ENCODE measurements at places on chromosomes 7 and 10.
A peak's percentile ranks its signal among the peaks of the same experiment; 100 is the strongest.

DNA sequence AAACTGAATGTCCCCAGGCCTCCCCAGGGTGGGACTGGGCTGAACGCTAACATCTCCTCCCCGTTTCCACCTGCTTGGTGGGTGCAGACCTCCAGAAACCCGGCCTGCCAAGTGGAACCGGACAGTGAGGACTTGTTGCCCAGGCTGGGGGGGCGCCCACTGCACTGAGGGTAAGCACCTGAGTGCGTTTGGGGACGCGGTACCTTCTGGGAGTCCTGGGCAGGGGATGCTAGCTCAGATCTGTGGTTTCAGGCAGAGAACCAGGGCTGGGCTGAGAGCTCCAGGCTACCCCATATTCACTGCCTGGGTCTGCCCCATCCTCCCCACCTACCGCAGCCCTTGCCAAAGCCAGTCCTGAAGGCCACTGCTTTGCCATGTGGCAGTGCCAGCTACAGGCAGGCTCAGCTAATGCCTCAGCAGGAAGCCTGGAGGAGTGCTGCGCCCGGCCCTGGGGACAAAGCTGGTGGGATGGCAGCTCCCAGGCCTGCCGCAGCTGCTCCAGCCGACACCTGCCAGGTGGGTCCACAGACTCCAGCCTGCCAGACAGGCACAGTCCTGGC, 3.5 kb upstream of the ZNF467 start:
- no peak for DNase-seq

DNA sequence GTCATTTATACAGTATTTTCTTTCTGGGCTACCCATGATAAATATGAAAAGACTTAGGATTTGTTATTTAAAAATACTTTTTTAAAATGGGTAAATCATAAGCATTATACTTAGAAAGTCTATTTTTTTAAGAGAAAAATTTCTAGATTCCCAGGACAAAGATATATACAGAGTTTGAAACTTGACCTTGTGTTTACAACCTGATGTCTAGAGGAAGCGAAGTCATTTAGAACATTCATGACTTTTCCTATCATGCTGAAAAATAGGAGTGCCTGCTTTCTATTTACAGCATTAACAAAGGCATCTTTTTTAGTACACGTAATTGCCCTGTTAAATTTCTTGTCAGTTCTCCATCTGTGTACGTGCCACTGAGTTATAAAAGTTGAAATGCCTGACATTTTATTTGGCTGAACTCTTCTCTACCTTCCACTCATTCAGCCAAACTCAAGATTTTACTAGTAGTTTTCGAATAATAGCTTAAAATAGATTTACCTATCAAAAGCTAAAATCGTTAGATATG, 23.0 kb downstream of the GNAT3 start:
- no peak for DNase-seq

GRCh38 chr10:48804740-48805182, 120.1 kb downstream of the WDFY4 start:
- DNase-seq = no peak

DNA sequence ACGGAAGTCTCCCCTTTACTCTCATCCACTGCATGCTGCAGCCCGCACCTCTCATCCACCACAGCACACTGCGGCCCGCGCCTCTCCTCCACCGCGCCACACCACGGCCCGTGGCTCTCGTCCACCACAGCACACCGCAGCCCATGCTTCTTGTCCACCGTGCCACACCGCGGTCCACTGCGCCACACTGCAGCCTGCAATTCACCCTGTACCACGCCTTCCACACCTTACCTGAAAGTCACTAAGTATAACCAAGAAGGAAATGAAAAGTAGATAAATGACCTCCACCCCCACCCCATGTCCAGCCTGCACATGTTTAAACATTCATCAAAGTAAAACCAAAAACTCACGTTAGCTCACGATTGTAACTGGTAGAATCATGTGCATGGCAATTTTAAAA, 176.1 kb downstream of the DIP2C start:
- DNase-seq = no peak

DNA sequence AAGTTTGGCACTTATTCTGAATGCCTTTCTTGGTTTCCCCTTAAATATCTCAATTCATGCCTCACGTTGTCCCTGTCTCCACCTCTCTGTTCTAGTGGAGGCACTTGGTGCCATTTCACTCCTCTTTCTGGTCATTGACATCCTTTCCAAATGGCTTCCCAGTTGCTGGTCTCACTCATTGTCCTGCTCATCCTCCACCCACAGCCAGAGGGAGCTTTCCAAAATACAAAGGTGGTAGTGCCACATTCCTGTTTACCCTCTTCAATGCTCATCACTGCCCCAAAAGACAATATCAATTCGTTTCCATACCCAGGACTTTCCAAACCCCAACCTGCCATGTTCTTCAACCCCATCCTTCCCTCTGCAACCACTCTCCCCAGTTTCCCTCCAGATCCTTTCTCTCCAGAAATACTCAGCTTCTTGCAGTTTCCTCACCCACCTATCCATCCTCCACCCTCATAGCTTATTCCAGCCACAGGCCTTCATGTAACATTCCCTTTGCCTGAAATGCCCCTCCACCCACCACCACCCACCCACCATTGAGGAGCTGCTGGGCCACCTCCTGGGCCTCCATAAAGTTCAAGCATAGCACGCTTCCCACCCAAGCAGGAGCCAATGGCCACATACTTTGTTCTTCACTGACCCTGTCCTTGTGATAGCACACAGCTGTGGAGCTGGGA, 63.1 kb upstream of the ADRB1 start:
- DNase-seq = peak; percentile 29

- DNase-seq = peak; percentile 15
Measured at GRCh38 chr10:96560966-96561887, 25.6 kb downstream of the TM9SF3 start.

GRCh38 chr7:47888371-47889265, 59.6 kb downstream of the PKD1L1 start:
- DNase-seq = no peak

DNA sequence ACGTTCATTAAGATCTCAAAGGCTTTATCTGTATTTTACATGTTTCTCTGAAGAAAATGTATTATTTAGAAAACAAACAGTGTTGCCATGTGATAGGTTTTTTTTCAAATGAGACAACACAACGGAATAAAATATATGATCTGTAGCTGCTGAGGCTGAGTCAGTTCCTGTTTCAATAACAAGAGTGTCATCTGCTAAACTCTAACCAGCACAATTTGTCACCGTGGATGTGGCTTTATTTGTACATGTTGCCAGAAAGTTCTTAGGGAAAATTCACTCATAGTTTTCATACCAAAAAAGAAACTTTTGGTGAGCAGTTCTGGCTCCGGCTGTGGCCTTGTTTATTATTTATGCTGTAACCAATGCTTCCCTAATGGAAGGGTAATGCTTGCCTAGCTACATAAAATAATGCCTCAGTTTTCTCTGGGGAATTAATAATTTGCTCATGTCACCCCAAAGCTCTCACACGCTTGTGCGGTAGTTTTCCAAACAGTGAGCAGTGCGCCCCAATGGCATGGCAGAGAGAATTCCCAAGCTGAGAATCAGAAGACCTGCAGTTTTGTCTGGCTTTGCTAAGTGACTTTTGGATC, 20.3 kb upstream of the KLF6 start:
- peak; percentile 58 for DNase-seq

DNA sequence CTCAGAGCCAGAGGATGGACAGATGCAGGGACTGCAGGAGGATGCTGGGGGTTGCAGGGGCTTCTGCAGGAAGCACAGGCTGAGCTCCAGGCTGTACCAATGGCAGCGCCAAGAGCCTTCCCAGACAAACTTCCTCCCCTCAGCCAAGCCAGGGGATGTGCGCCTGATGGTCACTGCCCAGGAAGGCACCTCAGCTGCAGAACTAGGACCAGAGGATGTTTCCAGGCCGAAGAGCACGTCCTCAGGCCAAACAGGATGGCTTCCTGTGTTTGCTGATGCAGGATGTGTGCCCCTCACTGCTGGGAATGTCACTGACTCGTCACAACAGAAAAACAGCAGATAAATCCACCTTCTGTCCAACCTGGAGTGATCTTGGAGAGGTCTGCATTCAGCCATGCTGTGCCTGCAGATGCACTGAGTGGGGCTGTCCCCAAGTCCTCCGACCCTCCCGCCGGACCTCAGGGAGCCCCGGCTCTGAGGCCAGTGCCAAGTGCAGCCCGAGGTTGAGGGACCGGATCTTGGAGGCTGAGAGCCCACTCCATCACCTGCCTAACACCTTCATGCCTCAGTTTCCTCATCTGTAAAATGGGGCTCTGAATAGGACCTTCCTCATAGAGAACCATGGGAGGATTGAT, 152.5 kb upstream of the CHST15 start:
- no peak for DNase-seq

DNA sequence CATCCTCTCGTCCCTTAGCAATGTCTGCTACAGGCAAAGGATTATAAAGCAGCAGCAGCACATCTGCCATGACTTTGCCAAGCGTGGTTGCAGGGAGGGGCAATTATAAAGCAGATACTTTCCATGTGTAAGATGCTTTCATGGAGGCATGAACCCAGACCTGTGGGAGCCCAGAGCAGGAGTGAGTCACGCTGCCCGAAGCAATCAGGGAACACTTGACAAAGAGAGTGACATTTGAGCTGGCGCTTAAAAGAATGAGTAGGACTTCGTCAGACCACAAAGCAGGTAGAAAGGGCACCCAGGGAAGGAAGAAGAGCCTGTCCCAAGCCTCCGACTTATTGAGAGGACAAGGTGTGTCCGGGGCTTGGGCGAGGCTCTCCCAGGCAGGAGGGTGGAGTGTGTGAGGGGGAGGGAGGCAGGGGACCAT, 147.2 kb downstream of the MYOF start:
- DNase-seq = peak; percentile 88

GRCh38 chr10:132239126-132240031, 52.6 kb downstream of the DPYSL4 start:
- no peak for DNase-seq

GRCh38 chr7:93150200-93150835, 2.1 kb upstream of the SAMD9L start:
- peak; percentile 3 for DNase-seq

DNA sequence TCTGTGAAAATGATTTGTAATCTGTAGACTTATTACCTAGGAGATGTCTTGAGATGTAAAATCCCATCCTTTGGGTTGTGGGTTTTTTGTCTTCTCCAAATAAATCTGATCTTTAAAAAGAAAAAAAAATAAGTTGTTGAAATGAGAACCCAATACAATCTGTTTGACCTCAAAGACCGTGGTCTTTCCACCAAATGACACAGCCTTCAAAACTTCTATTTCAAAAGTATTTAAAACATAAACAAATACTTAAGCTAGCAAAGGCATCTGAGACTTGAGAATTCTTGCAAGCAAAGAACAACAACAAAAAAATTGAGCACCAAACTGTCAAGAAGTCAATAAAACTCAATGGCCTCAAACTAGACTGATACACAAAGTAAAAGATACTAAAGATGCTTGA, 67.9 kb upstream of the HECW1 start:
- DNase-seq = no peak

DNA sequence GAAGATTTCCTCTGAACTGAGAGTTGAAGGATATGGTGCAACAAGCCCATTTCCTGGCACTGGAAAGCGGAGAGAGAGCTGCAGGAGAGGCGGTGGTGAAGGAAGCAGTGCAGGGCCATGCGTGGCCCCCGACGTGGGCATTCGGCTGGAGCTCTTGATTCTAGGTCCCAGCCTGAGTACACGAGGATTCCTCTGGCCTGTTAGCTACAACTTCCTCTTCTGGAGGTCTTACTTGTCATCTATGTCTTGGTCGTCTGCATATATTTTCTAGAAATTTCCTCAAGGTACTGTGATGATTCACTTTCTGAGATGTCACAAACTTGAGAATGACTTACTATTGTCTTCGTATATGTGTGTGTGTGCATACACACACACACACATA, 59.2 kb upstream of the JAZF1 start:
- DNase-seq = no peak

- DNase-seq = no peak
Measured at GRCh38 chr10:132492323-132493025, 45.1 kb upstream of the INPP5A start.

All from MCF 10A (cell line).